ENCODE measurements at places on chromosomes 7 and 10.

DNA sequence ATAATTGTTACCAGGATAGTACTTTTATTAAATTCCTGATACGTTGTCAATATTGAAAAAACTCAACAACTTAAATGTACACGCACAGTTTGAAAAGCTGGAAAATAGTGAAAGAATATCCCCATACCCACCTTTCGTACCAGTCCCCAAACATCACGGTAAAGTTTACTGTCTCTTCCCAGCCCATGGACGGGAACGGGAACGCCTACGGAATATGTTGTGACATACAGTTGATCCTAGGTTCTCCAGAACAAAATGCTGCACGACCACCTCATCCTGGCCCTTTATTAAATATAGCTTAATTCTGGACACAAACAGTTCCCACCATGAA, 527 bp upstream of the BCAP29 start:
- no peak for DNase-seq

DNA sequence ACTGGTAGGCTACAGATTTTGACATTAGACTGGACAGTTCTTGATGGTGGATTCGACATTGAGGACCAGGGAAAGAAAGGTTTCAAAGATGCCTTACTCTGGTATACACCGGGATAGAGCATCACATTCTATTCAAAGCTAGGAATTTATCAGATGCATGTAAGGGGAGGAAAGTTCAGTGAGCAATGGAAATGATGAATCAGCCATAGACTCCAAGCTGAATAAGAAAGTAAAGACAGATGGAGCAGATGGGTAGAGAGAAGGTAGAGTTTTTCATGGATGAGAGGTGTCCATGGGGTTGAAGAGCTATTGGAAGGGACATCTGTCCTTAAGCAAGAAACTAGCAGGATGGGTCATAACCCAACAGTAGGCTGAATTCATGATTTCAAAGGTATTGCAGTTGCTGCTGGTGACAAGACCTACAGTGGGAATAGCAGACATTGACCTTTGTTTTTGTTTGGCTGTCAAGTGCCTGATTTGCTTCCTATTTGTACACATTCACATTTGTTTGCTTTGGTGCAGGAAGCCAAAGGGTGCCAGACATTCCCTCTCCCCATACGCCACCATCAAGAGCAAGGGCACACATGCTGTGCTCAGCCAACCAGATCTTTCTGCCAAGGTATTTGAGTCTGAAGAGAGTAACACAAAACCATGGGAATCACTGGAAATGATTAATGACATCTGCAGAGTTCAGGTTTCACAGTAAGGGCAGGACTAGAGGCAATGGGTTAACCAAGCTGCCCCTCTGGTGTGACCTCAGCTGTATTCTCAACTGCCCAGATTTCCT, 8.6 kb upstream of the CACUL1 start:
- no peak for DNase-seq

GRCh38 chr7:151071032-151071866, 9.4 kb downstream of the FASTK start:
- DNase-seq: no peak

GRCh38 chr10:59047957-59048618, 128.4 kb upstream of the PHYHIPL start:
- DNase-seq: no peak

DNA sequence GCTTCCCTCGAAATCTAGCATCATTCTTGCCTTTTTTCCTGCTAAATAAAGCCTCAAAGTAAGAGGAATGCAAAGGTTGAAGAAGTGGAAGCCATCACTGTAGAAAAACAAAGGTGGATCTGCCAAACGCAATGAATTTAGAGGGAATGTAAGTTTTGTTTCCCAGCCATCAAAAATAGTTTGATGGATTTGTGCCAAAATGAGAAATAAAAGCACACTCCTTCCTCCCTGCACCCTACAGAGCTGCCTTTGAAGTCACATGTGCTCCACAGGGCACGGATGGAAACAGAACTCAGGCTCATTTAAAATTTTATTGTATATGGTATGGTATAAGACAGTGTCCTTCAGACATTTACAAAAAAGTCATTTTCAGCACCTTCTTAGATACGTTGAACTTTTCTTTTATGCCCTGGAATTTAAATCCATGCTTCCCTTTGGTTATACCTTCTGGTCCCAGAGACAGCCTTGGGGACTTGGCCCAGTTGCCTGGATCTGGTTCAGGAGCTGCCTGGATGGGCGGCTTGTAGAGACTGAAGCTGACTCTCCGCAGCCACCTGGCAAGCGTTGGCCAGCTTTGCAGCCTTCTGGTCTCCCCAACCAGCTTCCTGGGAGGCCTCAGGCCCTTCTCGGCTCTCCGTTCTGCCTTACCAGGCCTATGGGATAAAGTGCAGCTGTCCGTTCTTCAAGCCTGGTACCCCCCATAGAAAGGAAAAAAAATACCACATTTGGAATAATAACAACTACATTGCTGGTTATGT, 228.5 kb upstream of the NEBL start:
- no peak for DNase-seq

- no peak for DNase-seq
Measured at GRCh38 chr10:93445097-93445960, 36.8 kb downstream of the MYOF start.

GRCh38 chr10:127426746-127427145, 122.4 kb upstream of the NPS start:
- no peak for DNase-seq
